ENCODE measurements at places on chromosomes 7 and 10.

- no peak for DNase-seq
These were observed 40.6 kb downstream of the STAM start for GRCh38 chr10:17684537-17684936.

DNA sequence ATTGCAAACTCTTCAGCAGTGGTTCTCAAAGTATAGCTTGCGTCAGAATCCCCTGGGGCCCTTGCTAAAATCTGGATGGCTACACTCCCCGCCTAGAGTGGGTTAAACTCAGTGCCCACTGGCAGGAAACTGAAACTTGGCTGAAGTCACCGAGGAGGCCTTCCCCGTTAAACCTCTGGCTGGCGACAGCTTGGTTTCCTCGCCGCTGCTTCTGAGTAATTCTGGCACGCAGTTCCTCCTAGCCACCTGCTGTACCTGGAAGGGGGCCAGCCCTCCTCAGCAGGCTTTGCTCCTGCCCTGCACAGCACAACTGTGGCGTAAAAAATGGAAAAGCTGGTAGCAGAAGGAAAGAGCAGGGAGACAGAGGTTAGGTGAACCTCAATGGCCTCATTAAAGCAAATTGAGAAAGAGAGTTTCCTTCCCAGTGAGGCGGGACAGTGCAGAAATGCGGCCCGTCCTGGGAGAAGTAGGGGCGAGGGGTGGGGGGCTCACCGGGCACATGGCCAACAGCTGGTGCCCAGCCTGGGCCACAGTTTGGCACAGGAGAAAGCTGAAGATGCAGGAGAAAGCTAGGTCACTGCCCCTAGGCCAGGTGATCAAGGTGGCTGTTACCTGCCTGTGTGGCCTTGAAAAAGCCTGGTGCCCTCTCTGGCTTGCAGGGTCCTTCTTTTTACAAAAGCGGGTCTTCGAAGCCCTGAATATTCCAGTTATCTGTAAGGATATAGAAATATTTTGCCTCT lies 46.6 kb downstream of the ALOX5 start:
- DNase-seq, result peak; percentile 46

GRCh38 chr10:122649903-122650302 lies 49.7 kb downstream of the C10orf120 start:
- no peak for DNase-seq

GRCh38 chr10:688312-689120 lies 952 bp downstream of the DIP2C start:
- peak; percentile 42 for DNase-seq

GRCh38 chr10:31944071-31944433 lies 15.4 kb upstream of the ARHGAP12 start:
- no peak for DNase-seq
